Stimulated activated CD4-positive, alpha-beta T cell treated with anti-CD3 and anti-CD28 coated beads, TNF-alpha, amount 100 ng/mL, for 24 hours (primary cell): ENCODE measurements at places on chromosomes 1 and 21.

DNA sequence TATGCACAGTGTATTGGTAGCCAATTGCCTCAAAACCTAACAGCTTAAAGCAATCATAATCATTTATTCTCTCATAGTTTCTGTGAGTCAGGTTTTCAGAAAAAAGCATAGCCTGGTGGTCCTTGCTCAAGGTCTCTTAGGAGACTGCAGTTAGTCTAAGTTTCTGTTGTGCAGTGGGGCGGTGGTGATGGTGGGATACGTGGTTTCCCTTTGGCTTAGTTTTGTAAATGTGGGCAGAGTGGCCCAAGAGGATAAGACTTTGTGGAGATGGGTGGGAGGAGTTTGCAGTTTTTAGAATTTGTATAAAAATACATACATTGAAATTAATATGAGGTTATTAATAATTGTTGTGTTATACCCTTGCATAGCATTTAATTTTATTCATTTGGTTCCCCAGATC is 68.6 kb downstream of the NOS1AP start:
- no peak for DNase-seq

- DNase-seq, result no peak
Measured at GRCh38 chr1:155083052-155083541, 4.5 kb downstream of the EFNA3 start.

DNA sequence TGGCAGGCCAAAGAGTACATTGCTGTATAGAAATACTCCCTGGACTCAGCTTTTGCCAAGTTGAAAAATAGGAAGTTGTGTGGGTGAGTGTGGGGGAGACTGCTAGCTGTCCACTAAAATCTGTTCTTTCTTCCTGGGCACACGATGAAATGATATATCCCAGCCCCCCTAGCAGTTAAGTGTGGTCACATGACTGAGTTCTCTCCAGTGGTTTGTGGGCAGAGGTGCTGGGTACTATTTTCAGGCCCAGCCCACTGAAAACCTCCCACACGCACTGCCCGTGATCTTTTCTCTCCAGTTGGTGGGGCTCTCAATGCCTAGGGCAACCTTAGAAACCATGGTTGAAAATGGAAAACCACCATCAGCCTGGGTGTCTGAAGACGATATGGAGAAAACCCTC is 119.7 kb upstream of the LMO4 start:
- DNase-seq, result no peak

- DNase-seq, result no peak
Measured at GRCh38 chr1:58104960-58105359, 441.6 kb downstream of the OMA1 start.

- DNase-seq, result no peak
Measured at GRCh38 chr1:196115646-196116045, 492.6 kb downstream of the KCNT2 start.

DNA sequence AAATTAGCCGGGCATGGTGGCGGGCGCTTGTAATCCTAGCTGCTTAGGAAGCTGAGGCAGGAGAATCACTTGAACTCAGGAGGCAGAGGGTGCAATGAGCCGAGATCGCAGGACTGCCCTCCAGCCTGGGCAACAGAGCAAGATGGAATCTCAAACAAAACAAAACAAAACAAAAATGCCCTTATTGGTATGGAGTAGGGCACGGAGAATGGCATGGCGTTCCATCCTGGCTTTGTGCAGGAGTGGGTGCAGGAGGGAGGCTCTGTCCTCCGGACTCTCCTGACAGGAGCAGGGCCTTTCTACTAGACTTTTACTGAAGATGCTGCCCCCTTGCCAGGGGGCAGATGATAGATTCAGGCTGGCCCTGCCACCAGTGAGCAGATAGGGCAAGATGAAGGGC is 1.0 kb downstream of the TMEM61 start:
- DNase-seq, result no peak

DNA sequence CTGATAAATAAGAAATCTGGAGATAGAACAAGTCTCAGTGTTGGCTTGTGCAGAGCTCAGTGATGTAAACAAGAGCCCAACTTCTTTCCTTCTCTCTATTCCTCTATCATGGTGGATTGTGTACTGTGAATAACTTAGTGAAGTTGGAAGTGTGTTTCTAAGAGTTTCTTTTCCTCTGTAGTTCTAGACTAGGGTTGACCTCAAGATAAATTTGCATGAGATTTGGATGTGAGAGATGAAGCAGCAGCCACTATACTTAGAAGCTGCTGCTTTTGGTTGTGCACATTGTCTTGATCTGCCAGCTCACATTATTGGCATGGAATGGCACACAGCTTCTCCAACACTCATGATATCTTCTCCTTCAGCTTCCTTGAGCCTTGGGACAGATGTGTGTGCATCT is 198.9 kb upstream of the ZP4 start:
- no peak for DNase-seq
